ENCODE measurements at places on chromosomes 5 and 9.

DNA sequence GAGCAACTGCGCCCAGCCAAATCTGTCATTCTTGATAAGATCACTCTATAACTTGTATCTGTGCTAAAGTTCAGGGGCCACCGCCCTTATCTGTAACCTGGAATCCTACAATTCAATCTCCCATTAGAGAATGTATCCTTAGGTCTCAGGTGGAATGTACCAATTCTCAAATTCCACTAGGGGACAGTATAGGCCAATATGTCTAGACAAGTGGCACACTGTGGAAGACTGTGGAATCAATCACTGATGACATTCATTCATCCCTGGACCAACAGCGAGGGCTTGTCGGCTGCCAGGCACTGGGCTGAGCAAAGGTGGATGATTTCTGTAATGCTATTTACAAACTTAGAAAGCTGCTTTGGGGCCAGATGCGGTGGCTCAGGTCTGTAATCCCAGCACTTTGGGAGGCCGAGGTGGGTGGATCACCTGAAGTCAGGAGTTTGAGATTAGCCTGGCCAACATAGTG lies 28.7 kb upstream of the MEGF9 start:
- H3K27me3 ChIP-seq, result no peaks in the 10 kb centered on the region
- no peaks in the 10 kb centered on the region for H3K36me3 ChIP-seq
- H3K27ac ChIP-seq, result no peak overlapping the region
- no peak for DNase-seq

DNA sequence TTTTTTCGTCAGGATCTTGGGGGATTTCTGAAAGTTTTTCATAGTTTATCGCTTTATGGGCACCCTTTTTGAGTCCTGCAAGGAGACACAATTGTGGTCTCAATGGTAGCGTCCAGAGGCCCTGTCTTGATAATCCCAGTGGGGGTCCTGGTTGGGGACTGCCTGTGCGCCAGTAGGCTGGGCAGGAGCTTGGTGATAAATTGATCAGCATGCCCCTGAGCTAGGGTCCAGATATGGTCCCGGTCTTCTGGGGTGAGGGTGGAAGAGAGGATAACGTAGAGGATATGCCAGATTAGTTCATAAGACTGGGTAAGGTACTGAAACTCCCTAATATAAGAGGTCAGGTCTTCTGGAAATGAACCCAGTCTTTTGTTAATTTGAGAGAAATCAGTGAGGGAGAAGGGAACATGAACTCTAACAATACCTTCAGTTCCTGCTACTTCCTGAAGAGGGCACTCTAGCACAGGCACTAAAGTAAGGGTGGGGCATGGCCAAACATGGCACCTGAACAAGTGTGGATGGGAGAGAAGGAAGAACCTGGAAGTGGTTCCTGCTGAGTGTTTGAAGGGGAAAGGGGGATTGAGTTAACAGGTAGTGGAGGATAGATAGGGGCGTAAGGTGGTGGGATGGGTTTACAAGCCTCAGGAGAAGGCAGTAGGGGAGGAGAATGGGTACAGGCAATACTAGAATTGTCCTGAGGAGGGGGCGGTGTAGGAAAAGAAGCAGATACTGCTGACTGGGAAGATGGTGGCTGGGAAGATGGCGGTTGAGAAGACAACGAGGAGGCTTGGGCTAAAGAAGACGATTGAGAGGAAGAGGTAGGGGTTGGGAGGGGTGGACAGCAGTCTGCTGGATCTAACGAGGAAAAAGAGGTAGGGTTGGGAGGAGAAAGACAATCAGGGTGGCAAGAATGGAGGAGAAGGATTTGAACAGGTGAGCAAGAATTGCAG lies 33.8 kb upstream of the ANXA2R start:
- H3K4me3 ChIP-seq, result peak overlapping the region; percentile 2
- peak overlapping the region; percentile 61 for H3K27ac ChIP-seq
- peaks cover 11% of the 10 kb centered on the region for H3K36me3 ChIP-seq
- H3K4me1 ChIP-seq, result peaks cover 49% of the 10 kb centered on the region

DNA sequence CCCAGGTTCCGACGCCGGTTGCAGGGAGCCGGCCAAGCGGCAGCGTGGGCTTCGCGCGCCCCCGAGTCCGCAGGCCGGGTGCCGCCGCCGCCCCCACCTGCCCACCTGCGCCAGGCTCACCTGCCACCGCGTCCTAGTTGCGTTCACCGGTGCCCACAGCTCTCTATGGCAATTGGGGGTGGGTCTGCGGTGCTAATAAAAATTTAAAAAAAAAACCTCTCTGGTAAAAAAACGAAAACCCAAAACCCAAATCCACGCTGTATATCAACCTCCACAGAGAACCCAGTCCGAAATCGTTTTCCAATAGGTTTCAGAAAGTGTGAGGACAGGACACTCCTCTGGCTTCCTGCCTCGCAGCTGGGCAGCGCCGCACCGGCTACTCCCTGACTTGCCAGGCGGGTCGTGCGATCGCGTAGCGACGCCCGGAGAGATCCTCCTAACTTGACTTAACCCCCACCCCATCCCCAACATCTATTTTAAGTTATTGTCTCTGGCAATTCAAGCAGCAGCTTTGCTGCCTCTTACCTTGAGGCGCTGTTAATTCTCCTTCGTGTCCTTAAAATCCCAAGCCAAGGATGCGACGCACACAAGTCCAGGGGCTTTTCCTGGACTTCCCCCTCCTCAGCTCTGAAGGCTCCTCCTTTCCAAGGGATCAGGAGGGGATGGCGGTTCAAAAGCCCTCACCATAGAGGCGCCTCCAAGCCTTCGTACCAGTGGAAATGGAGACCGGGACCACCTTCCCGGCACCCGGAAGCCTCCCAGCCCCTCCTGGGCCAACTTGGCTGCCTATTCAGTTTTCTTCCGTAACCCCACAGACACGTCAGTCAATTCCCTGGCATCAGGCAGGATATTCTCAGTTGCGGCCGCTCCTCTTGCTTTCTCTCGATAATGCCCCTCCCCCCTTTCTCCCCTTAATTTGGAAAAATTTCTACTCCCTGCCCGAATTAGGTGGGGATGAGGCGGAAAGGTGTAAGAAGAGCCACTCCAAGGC lies 1639.4 kb upstream of the C9orf72 start:
- DNase-seq, result no peak
- peak overlapping the region; percentile 79 for H3K4me3 ChIP-seq
- H3K27me3 ChIP-seq, result peaks cover 59% of the 10 kb centered on the region
- H3K36me3 ChIP-seq, result peaks cover 3% of the 10 kb centered on the region

GRCh38 chr9:31639451-31639850 lies 745.0 kb upstream of the ACO1 start:
- no peak overlapping the region for H3K27ac ChIP-seq
- H3K4me3 ChIP-seq, result no peak overlapping the region
- DNase-seq, result no peak
- H3K36me3 ChIP-seq, result no peaks in the 10 kb centered on the region
- peaks cover 16% of the 10 kb centered on the region for H3K4me1 ChIP-seq

DNA sequence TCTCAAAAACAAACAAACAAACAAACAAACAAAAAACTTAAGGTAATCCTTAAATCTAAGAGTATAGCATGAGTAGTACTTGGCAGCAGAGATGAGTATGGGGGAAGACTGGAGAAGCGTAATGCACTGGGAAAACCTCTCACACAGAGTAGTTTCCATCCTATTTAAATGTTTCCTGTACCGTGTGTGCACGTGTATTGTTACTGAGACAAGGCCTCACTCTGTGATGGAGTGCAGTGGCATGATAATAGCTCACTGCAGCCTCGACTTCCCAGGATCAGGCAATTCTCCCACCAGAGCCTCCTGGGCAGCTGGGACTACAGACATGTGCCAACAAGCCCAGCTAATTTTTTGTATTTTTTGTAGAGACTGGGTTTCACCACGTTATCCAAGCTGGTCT lies 2.9 kb downstream of the UIMC1 start:
- no peak overlapping the region for H3K4me3 ChIP-seq
- H3K27me3 ChIP-seq, result no peaks in the 10 kb centered on the region
- H3K36me3 ChIP-seq, result no peaks in the 10 kb centered on the region
- H3K4me1 ChIP-seq, result peaks cover 20% of the 10 kb centered on the region
- no peak for DNase-seq

- DNase-seq, result no peak
- peaks cover 2% of the 10 kb centered on the region for H3K4me1 ChIP-seq
- H3K4me3 ChIP-seq, result no peak overlapping the region
- H3K27me3 ChIP-seq, result no peaks in the 10 kb centered on the region
- peaks cover 2% of the 10 kb centered on the region for H3K36me3 ChIP-seq
Measured at GRCh38 chr9:6590334-6590733, 55.2 kb downstream of the GLDC start.

DNA sequence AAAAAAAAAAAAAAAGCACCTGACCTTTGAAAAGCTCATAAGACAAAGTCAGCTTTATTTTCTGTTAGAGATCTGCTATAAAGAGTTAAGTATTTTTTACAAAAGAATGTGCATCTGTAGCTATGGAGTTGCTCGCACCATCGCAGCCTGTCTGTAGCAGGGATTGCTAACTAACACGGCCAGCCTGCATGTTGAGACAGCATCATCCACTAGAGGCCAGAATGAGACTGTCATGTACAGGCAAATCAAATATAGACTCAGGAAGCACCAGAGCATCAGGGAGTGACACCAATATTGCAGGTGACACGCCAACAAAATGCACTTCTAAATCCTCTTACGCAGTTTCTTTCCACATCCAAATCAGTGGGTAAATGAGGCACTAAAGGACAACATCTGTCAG lies 136.3 kb upstream of the RASEF start:
- peaks cover 17% of the 10 kb centered on the region for H3K27me3 ChIP-seq
- no peaks in the 10 kb centered on the region for H3K36me3 ChIP-seq
- no peak overlapping the region for H3K27ac ChIP-seq

DNA sequence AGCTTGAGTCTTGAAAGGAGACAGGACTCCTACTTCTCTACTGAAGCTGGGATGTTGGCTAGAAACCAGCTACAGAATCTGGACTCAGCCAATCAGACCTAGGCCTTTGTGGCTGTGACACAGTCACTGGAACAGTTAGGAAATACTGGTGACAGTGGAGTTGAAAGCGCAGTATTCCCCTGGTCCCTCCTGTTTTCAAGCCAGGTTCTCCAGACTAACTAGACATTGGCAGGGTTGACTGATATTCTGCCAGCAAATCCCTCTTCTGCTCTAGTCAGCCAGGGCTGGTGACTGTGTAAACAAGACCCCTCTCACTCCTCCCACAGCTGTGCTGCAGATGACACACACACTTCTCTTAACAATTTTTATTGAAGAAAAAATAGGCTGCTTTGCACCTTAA lies 8.7 kb downstream of the SHROOM1 start:
- H3K27ac ChIP-seq, result no peak overlapping the region
- H3K4me1 ChIP-seq, result peaks cover 10% of the 10 kb centered on the region
- peaks cover 33% of the 10 kb centered on the region for H3K27me3 ChIP-seq
- H3K36me3 ChIP-seq, result no peaks in the 10 kb centered on the region

All from T-helper 17 cell (primary cell).